ENCODE measurements at places on chromosomes 4 and X.

DNA sequence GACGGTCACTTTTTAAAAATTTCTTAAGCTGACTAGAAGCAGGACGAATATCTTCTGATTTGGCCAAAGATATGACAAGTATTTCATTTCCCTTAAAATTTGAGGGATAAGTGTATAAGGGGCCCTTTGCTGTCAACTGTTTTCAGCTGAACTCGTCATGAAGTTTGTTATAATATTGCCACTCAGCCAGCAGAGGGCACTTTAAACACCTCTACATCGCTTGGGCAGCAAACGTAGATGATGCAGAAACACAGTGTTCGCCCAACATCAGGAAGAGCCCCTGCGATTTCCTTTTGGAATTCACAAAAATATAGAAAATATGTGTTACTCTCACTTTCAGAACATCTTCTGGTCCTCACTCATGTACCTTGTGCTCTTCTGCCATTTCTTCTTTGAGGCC, 435.7 kb upstream of the FMR1 start:
- no peak for DNase-seq

GRCh38 chr4:8594097-8595038, 1.8 kb downstream of the CPZ start:
- DNase-seq = no peak

GRCh38 chr4:56874166-56874565, 33.5 kb upstream of the REST start:
- no peak for DNase-seq

DNA sequence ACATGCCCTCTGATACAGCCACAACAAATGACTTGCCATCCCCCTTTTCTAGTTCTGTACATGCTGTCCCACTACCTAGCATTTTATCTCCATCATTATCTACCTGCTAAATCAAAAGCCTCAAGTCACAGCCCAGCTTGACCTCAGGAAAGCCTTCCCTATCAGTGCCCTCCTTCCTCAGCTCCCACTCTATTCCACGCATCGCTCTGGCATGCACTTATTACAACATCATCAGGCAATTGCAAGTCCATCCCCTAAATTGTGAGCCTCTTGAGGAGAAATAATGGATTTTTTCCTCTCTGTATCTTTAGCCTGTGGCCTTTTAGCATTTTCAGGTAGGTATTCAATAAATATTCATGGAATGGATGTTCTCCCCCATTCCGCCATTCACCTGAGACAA, 5.7 kb downstream of the ARL13A start:
- no peak for DNase-seq

- DNase-seq = no peak
Observed at GRCh38 chr4:61068745-61069144, 131.4 kb upstream of the ADGRL3 start.

- DNase-seq = no peak
Observed at GRCh38 chrX:148914783-148915182, 414.4 kb downstream of the AFF2 start.

DNA sequence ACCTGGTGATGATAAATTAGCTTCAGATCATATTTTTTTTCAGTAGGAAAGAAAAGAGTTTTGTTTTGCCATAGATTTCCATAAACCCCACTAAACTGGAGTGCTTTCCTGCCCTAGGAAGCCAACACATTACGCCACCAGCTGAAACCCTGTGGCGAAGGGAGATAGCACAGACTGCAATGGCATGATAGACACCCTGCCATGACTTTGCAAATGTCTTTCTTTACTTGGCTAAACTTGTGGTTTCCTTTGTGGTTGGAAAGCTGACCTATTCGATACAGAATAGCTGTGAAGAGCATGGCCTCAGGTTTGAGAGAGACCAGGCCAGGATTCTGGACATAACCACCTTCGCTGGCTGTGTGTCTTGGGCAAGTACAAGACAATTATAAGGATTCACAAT, 19.1 kb downstream of the MFAP3L start:
- DNase-seq = no peak
